PC-3 (cell line): ENCODE measurements at places on chromosomes 6 and 20. TPM values are rescaled to one million over a fixed set of nuclear protein-coding genes. Genes with fewer than 3 reads are reported as not detected.

DNA sequence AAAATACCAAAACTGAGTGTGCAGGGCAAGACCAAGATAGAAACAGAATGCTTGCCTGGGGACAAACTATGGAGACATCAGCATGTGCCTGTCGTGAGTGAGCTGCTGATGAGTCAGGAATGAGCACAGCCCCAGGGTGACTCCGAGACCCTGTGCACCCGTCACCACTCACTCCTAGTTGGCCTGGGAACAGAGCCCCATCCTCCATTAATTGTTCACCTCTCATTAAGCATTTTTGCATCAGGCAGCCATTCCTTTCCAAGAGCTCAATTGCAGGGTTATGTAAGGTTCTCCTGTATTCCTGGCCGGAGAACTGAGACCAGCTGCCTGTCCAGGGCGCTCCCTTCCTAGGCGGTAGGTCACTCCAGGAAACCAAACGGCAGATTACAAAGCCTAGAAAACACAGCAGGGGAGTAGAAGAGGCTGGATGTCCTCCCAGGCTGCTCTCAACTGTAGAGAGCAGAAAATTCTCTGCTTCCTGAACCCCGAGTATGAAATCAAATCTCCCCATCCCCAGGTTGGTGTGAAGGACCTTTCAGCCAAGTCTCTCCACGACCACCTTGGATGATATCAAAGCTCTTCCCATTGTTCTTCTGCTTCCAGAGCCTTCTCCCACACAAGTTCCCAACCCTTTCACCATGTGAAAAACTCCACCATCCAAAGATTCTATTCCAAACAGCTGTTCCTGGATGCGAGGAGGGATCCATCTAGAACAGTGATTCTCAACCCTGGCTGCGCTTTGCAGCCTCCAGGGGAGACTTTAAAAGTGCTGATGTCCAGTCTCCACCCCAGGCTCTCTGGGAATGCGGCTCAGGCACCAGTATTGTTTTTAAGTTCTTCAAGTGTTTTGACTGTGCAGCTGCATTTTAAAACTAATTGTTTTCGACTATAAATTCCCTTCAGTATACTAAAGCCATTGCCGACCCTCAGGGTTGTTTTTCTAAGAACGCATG is 532.6 kb upstream of the JARID2 start:
- peak; percentile 81 for DNase-seq

DNA sequence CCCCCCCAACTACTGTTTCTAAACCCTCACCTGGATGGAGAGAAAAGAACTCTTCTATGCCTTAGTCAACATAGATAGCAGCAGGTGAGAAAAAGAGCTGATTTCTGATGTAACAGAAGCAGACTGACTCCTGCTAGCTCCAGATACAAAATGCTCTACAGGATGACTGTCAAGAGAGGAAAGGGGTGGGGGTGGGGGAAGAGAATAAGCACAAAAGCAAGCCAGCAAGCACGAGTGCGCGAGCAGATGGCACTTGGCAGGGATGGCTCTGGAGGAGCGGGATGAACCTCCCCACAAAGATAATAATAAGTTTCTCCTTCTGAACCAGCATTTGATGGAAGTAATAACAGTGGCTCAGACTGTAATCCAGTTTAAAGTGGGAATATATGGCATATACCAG is 45.6 kb upstream of the SPDEF start:
- no peak for DNase-seq

- DNase-seq: no peak
Observed at GRCh38 chr6:167845856-167846255, 19.1 kb downstream of the AFDN start.

DNA sequence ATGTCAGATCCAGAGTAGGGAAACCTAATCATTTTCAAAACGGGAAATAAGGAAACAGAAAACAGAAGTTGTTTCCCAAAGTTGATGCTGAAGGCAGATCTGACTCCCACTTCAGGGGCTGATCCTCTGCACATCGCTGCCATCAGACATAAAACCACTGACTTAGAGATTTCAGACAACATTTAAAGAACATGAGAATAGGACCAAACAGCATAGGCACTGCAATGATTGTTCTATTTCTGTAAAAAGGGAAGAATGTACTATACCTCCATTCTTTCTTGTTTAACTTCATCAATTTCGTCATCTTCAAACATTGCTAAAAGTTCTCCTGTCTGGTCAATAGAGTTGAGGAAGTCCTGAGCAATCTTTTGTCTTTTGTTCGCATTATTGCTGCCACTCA is 324.7 kb upstream of the RUNX2 start:
- DNase-seq: no peak

GRCh38 chr20:16444057-16444777 is 129.0 kb downstream of the KIF16B start:
- no peak for DNase-seq

GRCh38 chr6:20483887-20484497 is 50.3 kb upstream of the CDKAL1 start:
- DNase-seq: no peak

DNA sequence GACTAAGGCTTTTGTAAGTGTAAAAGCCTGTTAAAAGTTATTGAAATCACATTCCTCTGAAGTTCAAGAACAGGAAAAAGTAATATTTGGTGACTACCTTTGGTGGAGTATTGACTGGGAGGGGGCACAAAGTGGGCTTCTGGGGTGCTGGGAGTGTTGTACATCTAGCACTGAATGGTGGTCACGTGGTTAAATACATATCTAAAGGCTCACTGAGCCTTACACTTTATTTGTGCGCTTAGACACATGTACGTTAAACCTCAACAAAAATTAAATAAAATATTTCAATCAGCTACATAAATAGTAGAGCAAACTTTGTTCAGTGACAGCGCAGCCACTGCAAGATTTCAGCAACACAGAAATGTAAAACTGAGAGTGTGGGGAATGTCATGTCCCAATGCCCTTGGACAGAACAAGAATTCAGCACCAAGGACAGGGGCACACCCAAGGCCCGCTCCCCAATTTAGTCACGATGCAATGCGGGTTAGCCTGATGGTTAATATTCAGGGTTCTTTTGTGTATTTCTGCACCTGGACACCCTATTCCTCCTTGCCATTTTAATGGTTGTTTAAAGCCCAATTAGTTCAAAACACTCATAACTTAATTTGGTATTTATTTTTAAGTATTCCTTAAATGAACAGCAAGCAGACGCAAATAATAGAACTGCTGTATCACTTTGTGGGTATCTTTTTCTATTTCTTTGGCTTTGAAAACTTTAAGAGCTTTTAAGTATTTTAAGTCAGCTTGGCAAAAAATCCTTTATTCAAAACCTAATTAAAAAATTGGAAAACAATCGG is 37.4 kb downstream of the ANGPT4 start:
- DNase-seq: peak; percentile 26

GRCh38 chr20:59784365-59784764 is 149.1 kb downstream of the SYCP2 start:
- DNase-seq: no peak

- DNase-seq: no peak
Observed at GRCh38 chr6:105967917-105968602, 118.1 kb upstream of the PRDM1 start.

DNA sequence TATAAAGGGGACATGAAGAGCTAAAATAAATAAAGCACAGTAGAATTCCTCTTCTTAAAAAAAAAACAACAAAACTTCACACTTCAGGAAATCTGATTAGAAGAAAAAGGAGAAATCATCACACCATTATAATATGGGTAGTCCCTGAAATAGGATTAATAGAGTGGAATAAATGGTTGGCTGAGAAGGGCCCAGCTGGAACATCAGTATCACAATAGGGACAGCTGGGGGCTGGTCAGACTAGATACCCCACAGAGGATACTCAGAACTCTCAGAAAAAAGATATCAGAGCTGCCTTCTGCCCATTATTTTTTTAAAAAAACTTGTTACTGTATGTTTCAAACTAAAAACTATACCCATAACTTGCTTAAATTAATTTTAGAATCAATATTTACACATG is 75.2 kb downstream of the DST start:
- DNase-seq: no peak

DNA sequence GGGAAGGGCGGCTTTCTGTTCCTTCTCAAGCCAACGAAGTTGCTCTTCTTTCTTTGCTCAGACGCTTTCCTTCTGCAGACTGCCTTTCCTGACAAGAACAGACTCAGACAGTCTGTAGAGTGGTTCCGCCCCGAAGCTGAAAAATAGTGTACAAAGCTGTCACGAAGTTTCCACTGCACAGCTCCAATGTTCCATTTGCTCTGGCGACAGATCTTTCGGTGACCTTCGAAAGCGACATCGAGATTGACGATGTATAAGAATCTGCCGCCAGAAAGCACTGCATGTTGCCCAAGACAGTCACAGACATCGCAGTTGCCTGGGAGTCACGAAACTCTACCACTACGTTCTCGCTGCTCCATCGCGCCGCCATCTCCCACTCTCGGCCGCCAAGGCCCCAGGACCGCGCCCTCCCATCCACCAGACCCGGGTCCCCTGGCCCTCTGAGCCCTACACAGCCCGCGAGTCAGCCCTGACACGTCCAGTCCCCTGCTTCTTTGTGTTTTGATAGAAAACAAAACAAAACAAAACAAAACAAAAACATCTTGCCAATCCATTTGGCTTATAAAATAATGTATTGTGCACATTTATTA is 42.1 kb upstream of the ZNF184 start:
- no peak for DNase-seq

DNA sequence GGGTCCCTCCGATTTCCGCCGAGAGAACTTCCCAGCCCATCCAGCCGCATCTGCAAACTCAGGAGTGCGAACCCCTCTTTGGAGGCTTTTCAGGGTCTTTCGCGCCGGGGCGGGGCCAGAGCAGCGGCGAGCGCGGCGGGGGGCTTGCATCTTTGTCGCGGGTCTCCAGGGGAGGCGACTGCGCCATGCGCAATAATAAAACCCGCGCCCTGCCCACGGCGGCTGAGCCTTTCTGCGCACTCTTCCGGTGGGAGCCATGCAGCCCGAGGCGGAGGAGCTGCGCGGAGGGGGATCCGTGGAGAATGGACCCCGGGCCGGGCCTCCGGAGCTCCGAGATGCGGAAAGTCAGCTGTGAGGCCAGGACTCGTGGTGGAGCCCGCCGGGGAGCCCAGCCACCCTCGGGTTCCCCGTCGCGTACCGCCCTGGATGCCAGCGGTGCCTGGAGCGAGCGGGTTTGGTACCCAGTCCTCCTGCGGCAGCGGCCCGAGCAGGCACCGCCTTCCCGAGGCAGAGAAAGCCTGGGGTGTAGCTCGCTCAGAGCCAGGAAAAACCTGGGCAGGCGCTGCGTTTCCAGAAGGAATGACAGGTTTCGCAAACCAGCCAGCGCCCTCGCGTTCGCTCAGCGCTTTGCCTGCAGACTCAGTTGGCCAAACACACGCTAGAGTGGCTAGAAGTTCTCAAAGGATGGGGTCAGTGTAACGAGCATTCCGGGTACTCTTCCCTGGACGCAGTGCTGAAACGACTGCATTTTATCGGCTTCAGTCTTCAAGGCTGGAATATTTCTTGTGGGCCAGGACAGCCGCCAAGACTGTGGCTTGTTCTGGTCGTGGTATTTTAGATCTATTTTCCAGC is 1.2 kb downstream of the AKAP12 start:
- DNase-seq: peak; percentile 47

GRCh38 chr20:39773380-39774000 is 811.3 kb downstream of the DHX35 start:
- DNase-seq: no peak

DNA sequence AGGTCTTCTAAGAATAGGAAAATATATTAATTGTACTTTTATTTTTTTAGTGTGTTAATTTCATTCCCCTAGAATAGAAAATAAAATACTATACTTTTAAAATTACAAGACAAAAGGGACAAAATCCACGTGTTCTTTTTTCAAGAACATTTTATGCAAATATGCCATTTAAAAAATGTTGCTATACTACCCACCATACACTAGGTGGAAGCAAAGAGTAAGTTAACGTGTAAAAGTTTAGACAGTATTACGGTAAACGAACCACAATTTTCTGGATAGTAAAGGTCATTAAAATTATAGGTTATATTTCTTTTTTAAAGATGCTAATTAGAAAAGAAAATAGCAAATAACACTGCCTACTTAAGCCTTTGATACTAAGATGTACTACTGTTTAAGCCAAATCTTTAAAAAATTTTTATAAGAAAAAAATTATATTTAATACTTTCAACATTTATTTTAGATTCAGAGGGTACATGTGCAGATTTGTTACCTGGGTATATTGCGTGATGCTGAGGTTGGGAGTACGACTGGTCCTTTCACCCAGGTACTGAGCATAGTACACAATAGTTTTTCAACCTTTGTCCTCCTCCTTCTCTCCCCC is 287.6 kb downstream of the PHF3 start:
- DNase-seq: peak; percentile 55

DNA sequence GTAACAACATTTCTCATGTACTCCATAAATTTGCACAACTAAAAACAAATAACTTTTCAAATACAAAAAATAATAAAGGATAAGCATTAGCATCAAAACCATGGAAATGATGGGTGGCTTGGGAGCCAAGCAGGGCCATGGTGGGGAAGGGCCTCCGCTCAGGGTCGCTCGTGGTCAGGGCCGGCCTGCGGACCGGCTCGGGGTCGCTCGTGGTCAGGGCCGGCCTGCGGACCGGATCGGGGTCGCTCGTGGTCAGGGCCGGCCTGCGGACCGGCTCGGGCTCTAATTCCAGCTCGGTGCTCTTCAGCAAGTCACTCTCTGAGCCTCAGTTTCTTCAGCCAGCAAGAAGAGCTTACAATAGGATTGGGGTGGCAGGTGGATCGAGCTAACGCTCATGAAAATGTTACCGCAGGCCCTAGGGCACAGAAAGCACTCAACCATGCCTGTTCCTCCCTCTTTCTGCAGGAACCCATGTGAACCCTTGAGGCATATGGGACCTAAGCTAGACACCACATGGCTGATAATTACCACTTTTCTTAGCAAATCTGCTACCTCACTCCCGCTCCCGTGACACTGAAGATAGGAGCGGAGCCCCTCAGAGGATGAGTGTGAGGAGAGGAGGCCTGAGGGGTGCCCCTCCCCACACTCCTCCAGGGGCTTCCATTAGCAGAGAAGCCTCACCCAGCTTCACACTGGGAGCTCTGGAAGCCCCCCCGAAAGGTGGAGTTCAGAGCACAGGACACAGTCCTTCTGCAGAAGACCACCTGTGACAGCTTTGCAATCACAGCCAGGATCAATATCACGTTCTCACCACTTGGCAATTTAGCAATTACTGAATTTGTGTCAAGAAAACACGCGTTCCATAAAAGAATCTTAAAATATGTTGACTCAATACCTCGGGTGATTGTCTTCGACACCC is 103.0 kb downstream of the PSMB1 start:
- DNase-seq: no peak

The GABRR1 gene
- total RNA-seq: not detected in 2 replicates

The GSTA2 gene
- total RNA-seq: not detected in 2 replicates

The SLC4A11 gene
- total RNA-seq: 23.7 and 26.8 TPM in 2 replicates

The SLC26A8 gene
- not detected in 2 replicates for total RNA-seq

The CLIC5 gene
- not detected in 2 replicates for total RNA-seq

The CGA gene
- not detected in 2 replicates for total RNA-seq

The PRPH2 gene
- not detected in 2 replicates for total RNA-seq
